ENCODE measurements at places on chromosomes 6 and 20.

DNA sequence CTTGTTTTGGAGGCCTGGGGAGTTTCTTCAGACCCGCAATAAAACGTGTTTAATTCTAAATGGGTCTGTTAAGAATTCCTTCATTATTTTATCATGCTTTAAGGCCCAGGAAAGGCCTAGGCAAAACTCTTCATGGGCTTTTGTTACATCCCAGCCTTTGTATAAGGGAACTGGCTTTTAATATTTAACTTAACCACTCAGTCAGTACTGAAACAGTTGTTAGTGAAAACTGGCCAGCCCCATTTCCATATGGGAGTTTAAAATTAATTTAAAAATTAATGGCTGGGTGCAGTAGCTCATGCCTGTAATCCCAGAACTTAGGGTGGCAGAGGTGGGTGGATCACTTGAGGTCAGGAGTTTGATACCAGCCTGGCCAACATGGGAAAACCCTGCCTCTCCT, 213.2 kb upstream of the FKBP1C start:
- DNase-seq, result no peak

DNA sequence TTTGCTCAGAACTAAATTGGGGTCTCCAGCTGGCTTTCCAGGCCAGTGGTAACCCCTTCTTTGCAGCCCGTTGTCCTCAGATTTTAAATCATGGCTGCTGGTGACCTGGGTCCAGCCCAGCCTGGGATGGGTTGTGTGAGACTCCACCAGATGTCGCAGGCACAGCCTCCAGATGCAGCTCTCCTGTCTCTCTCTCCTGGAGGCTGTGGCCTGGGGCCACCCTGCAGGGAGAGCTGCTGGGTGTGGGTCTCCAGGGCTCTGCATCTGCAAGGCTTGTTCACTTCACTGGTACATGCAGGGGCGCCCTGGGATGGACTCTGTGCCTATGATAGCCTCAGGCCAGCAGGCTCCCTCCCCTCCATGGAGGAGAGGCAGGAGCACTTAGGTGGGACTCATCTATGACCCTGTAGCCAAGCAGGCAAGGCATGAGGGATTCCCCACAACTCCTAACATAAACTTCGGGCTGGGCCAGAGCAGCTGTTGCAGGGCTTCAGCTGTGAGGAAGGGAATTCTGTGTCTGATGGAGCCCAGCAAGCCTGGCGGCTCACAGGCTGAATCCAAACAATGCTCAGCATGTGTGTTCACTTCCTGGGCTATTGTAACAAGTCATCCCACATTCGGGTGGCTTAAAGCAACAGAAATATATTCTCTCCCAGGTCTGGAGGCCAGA, 94.7 kb upstream of the NXT1 start:
- DNase-seq, result no peak

DNA sequence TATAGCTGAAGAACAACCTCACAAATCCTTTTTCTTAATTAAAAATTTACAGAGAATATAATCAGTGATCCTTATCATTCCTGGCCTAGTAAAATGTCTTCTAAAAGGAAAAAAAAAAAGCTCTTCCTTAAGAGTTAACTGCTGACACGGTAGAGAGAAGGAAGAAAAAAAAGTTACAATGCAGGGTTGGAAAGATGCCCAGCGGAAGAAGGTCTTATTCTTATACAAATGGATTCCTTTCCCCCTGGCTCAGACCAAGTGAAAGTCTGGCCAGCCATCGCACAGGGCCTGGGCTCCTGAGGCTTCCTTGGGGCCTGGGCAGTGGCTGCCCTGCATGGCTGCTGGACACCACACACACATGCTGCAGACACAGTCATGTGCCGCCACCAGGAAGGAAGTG, 688.6 kb downstream of the TENT5A start:
- no peak for DNase-seq

GRCh38 chr20:44695295-44695673, 19.9 kb upstream of the CCN5 start:
- DNase-seq, result no peak

GRCh38 chr6:34232901-34233300, 3.8 kb upstream of the HMGA1 start:
- no peak for DNase-seq

GRCh38 chr6:113701552-113702254, 155.4 kb upstream of the MARCKS start:
- DNase-seq, result no peak

DNA sequence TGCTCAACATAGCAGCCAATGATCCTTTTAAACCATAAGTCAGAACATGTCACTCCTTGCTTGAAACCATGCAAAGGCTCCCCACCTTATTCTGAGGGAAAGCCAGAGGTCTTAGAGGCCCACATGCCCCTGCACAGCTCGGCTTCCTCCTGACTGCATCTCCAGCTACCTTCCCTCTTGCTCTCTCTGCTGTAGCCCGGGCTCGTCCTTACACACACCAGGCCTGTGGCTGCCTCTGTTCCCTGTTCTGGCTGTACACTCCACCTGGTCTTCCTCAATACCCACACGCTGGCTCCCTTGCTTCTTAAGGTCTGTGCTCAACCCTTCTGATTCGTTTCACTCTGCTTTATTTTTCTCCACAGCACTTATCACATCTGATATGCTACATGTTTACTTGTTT, 116.2 kb downstream of the TNFAIP3 start:
- no peak for DNase-seq

DNA sequence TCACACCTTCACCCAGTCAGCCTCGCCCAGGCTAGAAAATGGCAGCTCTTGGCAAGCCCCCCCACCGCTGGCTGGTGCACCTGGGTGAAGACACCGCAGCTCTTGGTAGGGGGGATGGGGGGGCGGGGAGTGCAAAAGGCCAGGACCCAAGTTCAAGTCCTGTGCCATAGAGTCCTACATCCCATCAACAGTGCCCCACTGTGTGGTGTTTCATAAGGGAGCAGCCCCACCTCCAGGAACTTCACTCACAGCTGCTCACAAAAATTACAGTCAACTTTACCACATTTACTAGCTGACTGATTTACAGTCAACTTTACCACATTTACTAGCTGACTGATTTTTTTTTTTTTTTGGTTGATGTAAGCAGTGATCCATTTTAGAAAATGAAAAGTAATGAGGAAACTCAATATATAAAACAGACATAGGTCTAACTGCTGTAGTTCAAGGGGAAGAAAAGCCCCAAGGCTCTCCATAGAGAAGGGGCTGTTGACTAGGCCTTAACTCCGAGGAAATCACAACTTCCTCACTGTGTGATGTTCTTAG, 208.9 kb upstream of the SNX9 start:
- no peak for DNase-seq

- no peak for DNase-seq
Observed at GRCh38 chr20:1022871-1023270, 20.8 kb upstream of the RSPO4 start.
